ENCODE measurements at places on chromosomes 7 and 10. TPM values are rescaled to one million over a fixed set of nuclear protein-coding genes. Genes with fewer than 3 reads are reported as not detected.

DNA sequence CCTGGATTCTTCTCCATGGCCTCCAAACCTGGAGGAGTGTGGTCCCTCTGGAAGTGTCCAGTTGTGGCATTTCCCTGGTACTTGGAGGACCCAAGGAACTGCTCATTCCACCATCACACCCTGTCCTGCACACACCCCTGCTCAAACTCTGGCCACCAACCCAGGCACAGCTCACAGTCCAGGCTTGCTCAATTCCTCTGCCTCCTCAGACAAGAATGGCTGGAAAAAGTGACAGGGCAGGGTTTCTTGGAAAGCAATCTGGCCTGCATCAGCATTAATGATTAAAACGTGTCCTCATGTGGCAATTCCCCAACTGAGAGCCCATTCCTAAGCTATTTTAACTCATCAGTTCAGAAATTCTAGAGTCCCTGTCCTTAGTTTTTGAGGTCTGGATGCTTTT, 17.2 kb upstream of the TPST1 start:
- DNase-seq = no peak

CC2D2B gene
- total RNA-seq = 2.0 TPM

DNA sequence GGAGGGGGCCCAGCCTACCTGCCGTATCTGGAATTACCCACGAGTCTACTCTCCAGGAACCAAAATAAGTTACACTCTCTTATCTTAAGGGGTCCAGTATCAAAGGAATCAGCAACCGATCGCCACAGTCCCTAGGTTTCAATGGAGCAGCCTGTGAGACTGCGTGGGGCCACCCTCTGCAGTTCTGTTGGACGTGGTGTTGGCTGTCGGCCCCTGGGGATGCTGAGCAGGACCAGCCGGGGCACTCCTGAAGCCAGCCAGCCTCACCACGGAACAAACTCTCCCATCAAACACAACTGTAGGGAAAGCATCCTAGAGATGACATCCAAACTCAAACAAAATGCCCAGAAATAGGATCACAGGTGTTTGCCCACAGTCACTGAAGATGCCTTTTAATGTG, 25.5 kb upstream of the ABLIM1 start:
- no peak for DNase-seq

SPAM1 gene
- not detected for total RNA-seq

DNA sequence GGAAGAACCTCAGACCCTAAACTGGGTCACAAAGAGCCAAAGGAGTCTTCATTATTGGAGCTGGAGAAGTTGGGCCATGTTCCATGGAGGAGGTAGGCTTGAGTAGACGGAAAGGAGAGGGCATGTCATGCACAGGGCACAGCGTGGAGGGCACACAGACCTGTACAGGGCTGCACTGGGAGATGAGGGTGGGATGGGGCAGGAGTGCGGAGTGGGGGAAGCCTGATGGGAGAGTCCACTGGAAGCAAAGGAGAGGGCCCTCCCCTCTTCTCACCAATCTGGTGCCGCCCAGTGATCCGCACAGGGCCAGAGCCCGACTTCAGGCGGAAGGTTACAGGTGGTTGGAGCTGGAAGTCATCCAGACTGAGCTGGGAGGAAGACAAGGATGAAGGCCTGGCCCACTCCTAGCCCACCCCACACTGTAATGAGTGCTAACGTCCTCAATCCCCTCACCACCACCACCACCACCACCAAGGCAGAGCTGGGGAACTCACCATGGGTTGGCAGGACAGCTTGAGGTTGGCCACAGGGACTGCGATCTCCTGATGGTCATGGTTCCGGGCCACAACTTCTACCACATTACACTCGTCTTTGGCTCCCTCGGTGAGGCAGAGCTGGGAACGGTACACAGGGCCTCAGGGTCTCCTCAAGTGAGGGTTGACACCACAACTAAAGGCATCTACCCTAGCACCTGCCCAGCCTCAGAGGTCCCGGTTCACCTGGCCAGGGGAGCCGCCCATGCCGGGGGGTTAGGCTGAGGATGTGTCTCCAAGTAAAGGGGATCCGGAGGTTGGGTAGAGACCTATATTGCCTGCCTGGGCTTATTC, 1.0 kb downstream of the NPM3 start:
- no peak for DNase-seq

DNA sequence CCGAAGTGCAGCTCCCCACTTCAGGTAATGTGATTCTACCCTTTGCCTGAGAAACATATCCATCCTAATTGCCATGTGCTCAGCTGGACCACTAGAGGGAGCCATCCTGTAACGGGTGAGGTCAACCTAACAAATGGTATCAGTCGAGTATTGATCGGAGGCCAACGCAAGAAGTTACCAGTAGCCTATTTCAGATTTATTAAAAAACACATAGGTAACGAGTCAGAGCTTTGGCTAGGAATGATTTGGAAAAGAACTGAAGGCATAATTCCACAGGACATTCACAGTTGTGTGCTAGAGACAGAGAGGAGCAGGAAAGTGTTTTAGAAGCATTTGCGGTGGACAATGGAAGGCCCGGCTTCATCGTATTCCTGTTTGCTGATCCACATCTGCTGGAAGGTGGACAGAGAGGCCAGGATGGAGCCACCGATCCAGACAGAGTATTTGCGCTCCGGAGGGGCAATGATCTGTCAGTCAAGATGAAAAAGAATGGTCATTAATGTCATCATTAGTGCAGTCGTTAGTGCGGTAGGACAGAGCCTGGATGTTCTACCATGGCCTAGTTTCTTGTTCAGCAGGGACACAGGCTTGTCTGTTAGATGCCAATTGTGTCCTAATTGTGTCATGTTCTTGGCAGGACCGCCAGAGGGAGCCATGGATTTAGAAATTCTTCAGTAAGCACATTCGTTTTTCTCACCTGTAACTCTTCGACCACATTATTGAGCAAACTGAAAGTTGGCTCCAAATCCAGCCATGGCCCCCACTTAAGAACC, 17.5 kb downstream of the ACTA2 start:
- peak; percentile 75 for DNase-seq

Data from breast epithelium (tissue), 4 donors.